ENCODE measurements at places on chromosomes 16 and 17. TPM values are rescaled to one million over a fixed set of nuclear protein-coding genes. Genes with fewer than 3 reads are reported as not detected.

GRCh38 chr16:29011112-29011511 is 26.3 kb downstream of the LAT start:
- no peak for DNase-seq

- DNase-seq, result no peak
Measured at GRCh38 chr16:66334853-66335574, 31.5 kb upstream of the CDH5 start.

DNA sequence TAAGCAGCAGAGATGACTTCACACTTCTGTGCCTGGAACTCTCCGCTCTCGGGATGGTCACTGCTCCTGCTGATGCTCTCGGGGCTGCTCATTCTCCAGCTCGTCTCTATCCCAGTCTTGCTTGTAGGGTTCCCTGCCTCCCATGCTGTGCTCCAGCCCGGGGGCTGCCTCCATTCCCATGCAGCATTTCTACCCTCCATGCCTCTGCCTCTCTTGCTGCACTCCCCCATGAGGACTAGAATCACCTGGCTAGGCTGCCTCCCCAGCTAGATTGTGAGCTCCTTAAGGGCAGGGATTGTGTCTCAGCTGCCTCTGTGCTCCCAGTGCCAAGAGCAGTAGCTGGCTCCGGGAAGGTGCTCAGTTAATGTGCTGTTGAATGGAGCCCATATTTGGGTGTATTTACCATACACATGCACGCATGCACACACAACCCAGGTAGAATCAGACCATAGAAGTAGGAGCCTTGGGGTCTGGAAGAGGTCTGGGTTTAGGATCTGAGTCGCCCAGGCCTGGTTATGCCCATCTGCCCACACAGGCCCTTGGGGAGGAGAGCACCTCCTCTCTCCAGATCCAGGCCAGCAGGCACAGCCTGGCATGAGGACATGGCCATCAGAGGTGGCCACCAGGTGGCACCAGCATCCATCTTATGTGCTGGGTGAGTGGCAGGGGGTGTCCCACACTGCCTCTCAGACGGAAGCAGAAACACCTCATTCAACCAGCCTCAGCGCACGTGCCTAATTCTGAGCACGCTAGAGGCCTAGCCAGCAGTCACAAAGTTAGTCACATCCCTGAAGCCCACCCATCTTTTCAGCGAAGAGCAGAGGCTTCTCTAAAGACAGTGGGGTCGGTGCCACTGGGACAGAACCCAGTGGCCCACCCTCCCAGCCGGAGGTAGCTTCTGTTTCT is 9.3 kb downstream of the GIT1 start:
- no peak for DNase-seq

GRCh38 chr16:12217341-12217740 is 240.8 kb downstream of the SNX29 start:
- no peak for DNase-seq

- DNase-seq, result no peak
Measured at GRCh38 chr16:65376601-65377000, 254.7 kb upstream of the CDH11 start.

The WNK4 gene
- not detected for total RNA-seq

- DNase-seq, result no peak
Measured at GRCh38 chr17:59383893-59384292, 52.4 kb downstream of the YPEL2 start.

- peak; percentile 85 for DNase-seq
Measured at GRCh38 chr16:85637808-85638647, 24.9 kb downstream of the GSE1 start.

The TBX6 gene
- total RNA-seq, result 0.69 TPM

- DNase-seq, result peak; percentile 68
Measured at GRCh38 chr16:53207810-53208752, 153.3 kb downstream of the CHD9 start.

The CCL8 gene
- total RNA-seq, result 0.29 TPM

The QPRT gene
- 4.8 TPM for total RNA-seq

Measured in upper lobe of left lung (tissue), 6 donors.